ENCODE measurements at places on chromosomes 4 and X.

- no peak for DNase-seq
Observed at GRCh38 chr4:20353646-20354045, 101.9 kb downstream of the SLIT2 start.

DNA sequence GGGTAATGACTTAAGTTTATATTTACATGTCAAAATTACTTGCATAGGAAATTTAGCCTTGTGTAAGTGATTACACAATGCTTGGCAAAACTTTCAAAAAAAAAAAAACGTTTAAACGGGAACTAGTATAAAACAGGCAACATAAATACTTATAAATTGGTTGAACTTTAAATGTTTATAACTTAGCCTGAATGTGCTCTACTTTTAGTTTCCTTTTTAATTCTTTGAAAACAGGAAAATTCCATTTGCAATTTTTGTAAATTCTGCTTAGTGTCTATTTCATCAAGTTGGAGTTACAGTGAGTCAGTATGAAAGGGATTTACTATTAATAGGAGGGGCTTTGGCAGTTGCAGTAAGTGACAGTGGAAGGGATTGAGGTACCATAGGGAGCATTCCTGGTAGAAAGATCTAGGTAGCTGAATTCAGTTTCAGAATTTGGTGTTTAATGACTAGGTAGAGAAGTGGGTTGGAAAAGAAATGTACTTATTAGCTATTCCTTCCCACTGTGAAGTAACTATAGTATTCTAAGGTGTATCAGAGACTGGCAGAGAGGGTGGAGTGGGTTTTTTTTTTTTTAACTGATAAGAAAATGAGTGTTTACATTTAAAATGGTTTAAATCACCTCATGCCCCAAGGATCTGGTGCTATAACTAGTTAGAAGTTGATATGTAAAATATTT lies 2.8 kb downstream of the STAG2 start:
- DNase-seq, result no peak

DNA sequence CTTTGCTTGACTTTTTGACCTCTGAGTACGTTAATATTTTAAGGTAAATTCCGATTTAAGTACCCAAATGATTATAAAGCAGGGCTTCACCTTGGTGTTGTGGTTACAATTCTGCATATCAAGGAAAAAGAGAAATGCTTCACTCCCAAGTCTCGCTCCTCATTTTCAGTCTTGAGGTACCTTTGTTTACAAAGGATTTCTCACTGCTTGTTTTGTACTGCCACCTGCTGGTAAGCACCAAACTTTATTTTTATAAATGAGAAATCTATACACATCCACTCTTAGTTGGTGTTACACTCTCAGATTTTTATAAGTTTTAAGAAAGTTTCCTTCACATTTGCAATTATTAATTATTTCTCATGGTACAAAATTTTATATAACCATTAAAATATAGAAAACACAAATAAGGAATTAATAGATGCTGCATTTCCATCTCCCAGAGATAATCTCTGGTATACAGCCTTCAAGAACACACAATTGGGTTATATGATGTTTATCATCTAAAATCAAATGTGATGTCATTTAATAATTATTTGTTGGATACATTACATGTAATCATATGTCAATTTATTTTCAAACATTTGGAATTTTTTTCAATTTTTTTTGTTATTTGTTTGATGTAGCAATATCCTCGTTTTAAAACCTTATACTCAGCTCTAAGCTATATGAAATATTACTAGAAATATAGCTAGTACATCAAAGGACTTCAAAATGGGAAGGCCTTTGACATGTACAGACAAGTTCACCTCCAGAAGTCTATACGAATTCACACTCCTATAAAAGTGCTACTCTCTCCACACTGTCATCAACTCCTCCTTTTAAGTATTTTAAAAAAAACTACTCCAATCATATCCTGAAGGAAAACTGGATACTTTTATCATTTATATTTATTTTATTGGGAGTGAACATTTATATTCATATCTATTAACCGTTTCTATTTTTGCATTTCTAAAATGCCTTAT lies 179.9 kb downstream of the KCNIP4 start:
- no peak for DNase-seq

DNA sequence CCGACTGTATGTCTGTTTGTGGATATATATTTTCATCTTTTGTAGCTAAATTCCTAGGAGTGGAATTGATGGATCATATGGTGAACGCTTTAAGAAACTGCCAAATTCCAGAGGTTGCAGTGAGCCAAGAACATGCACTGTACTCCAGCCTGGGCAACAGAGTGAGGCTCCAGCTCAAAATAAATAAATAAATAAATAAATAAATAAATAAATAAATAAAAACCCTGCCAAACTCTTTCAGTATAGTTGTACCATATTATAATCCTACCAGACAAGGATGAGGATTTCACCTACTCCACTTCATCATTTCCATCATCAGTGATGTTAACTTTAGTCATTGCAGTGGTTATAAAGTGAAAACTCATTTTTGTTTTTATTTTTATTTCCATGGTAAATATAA lies 325.1 kb upstream of the ANXA10 start:
- no peak for DNase-seq

- no peak for DNase-seq
Observed at GRCh38 chrX:72280321-72280845, 3.3 kb upstream of the RPS4X start.

DNA sequence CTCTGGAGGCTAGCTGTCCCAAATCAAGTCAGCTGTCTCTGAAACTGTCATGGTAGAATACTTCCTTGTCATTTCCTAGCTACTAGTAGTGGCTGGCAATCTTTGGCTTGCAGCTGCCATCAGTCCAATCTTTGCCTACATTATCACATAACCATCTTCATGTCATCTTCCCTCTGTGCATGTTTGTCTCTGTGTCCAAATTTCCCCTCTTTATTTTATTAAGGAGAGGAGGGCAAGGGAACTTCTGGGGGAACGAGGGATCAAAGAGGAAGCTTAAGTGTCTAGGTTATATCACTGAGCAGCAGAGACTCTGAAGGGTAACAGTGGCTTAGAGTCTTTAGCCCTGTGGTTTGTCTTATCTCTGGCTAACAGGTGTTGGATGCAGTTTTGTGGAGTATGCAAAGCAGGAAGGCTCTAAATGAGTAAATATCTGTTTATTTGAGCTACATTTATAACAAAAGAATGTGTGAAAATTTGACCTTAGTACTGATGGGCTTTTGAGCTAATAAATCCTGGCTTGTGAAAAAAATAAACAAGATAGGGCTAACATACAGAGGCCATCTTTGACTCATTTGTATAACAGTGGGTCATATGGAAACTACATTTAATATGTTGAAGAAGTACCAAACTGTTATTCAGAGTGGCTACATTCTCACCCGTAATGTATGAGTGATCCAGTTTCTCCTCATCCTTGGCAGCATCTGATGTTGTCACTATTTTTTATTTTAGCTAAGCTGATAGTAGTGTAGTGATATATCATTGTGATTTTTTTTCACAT lies 49.4 kb upstream of the ENOX2 start:
- no peak for DNase-seq

DNA sequence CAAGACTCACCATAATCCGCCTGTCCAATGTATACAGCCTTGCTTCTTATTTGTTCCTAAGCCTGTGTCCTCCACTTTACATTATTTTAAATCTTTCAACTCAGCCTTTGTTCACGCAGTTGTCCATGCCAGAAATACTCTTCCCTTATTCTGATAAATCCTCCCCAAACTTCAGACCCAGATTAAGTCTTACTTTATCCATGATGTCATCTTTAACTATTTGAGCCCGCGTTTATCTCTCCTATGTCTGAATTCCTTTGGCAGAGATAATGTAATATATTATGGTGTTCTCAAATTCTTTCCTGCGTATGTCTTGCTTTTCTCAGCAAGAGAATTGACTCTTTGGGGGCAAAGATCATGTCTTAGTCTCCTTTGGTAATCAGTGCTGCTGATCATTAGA lies 129.6 kb downstream of the LUZP4 start:
- peak; percentile 23 for DNase-seq

All from trophoblast cell (in vitro differentiated cells and primary cell).